ENCODE measurements at places on chromosomes 4 and X.

GRCh38 chr4:86910820-86911684 lies 18.8 kb upstream of the C4orf36 start:
- DNase-seq: no peak

DNA sequence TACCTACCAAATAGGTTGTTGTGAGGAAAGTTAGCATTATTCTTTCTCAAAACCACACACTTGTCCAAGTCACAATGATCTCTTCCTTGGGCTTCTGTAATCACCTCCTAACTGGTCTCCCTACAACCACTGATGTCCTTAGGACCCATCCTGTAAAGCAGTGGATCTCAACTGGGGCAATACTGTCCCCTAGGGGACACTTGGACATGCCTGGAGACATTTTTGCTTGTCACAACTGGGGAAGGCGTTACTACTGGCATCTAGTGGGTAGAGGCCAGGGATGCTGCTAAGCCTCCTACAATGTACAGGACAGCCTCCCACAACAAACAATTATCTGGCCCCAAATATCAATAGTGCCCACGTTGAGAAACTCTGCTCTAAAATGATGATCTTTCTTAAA lies 118.7 kb upstream of the AP1S2 start:
- DNase-seq: no peak

DNA sequence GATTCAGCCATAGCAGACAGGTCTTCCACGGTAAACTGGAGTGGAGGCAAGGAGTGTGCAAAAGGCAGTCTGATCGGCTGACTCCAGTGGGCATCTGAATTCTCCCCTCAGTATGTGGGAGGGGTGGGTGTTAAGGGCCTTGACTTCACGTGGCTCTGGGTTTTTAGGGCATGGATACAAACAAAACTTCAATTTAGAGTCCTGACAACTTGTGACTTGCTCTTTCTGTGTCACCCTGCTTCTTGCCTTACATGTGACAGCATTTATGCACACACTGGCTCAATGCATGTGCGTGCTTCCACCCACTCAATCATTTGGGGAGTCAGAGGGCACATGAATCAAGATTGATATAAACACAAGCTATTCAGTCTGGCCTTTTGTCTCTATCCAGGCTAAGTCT lies 17.5 kb downstream of the PLP1 start:
- no peak for DNase-seq

- DNase-seq: no peak
Observed at GRCh38 chrX:25156323-25156722, 140.6 kb upstream of the ARX start.

DNA sequence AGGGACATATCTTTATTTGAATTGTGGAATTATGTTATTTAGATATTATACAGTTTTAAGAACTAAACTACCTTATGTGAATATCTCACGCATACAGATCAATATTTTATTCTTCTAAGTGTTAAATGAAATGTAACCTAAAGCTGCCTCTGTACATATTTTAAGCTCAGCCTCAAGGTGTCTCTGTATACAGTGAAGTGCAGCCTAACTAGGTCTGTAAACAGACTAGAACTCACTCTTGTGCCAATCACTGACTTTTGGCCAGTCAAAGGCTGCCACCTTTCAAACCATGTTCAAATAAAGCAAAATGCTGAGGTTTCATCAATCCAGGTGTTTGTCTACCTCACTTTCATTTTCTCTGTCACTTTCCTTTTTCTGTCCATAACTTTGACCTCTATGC lies 1074.5 kb upstream of the PRKX start:
- no peak for DNase-seq

- DNase-seq: no peak
Observed at GRCh38 chrX:40088299-40088625, 9.5 kb downstream of the BCOR start.

DNA sequence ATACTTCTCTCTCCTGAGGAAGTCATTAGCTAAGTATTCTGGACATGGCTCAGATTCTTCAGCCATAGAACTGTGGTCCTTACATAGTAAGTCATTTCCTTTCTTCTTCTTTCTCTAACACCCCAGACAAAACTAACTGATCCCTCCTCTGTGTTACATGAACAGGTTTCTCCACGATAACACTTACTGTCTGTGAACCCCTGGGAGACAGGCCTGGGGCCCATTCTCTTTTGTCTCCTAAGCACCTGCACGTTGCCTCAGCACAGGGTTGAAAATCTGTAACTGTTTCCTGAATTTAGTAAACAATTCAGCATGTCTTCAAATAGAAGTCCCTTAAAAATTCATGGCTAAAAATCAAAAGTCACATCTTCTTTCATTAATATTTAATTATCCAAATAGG lies 24.7 kb downstream of the APBB2 start:
- no peak for DNase-seq

GRCh38 chrX:148380650-148381561 lies 119.5 kb upstream of the AFF2 start:
- DNase-seq: no peak

GRCh38 chr4:173226401-173226888 lies 57.8 kb downstream of the GALNT7 start:
- no peak for DNase-seq

DNA sequence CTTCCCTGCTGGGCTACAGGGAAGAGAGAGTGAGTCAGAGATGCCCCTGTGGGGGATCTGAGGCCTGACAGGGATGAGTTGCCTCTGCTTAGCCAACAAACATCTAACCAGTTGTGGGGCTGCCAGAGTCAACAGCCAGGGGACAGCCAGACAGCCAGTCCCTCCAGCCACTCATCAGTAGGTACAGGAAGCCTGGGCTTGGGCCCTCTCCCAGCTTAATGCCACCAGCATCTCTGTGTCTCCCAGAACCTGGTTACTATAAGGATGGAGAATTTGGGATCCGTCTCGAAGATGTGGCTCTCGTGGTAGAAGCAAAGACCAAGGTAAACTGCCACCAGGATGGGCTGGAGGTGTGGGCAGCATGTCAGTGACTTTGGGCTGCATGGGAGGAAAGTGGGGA lies 17.3 kb upstream of the SASH3 start:
- no peak for DNase-seq

- no peak for DNase-seq
Observed at GRCh38 chr4:147463065-147463464, 17.8 kb upstream of the EDNRA start.

DNA sequence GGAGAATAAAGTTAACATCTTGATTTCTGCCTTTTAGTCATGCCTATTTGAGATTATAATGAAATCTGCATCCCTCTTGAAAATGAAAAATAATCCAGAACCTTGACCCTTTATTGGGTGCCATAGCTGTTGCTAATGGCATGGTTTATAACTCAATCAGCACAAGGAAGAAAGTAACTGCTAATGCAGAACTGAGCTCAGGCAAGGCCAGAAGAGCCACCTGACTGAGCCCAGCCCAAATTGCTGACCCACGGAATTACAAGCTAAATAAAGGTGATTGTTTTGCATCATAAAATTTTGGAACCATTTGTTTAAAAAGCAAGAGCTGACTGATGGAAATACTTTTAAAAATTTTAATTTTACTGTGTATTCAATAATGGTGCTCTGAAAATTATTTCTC lies 76.4 kb upstream of the TBL1X start:
- no peak for DNase-seq

GRCh38 chr4:89196056-89196674 lies 84.8 kb downstream of the TIGD2 start:
- DNase-seq: no peak

- DNase-seq: no peak
Observed at GRCh38 chr4:38279650-38280322, 319.6 kb downstream of the PTTG2 start.

DNA sequence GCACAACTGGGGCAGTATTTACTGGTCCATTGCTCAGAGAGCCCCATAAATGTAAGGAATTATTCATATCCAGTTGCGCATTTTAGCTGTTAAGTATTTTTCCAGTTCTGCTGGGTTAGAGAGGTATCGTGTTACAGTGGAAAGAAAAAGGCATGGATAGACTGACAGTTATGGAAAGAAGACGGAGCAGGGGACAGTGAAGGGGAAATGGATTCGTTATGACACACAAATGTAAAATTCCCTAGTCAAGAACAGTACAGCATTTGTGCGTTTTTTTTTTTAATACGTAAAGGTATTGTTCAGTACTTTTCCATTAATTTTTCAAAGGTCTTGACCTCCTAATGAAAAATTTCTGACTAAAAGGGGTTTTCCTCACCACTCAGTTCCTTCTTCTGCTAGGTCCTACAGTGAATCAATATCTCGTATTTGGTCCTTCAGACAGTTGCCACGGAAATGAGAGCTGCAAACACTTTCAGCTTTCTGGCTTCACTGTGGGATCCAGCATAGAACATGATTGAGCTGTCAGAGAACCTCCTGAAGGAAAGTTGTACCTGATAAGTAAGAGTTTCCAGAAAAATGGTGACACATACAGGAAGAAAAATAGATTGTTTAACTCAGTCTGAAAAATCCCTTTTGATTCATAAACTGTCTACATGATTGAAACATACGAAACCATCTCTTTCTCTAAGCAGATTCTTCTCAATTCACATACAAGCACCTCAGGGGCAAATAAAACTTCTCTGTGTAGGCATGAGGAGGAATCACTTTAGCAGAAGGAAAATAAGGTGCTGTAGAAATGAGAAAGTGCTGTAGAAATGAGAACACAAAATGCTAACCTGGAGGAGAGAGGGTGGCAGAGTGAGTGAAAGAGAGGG lies 21.8 kb upstream of the BBS12 start:
- no peak for DNase-seq

GRCh38 chr4:186003746-186004145 lies 65.2 kb upstream of the TLR3 start:
- no peak for DNase-seq

DNA sequence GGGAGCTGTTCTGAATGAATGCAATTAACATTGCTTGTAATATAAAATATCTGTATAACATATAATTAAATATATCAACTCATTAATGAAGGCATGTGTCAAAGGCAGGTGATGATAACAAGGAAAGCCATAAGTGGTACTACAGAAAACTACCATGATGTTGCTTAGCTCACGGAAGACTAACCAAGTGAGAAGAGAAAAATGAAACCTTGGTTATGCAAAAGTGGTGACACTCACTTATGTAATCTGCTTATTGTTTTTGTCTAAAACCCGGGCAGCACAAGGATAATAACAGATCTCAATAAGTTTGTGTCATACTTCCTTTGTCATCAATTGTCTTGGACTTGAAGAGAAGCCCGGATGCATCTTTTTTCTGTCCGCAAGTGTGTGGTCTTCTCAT lies 156.4 kb downstream of the HS6ST2 start:
- DNase-seq: no peak

GRCh38 chr4:181949704-181950312 lies 293.4 kb upstream of the TENM3 start:
- DNase-seq: no peak

DNA sequence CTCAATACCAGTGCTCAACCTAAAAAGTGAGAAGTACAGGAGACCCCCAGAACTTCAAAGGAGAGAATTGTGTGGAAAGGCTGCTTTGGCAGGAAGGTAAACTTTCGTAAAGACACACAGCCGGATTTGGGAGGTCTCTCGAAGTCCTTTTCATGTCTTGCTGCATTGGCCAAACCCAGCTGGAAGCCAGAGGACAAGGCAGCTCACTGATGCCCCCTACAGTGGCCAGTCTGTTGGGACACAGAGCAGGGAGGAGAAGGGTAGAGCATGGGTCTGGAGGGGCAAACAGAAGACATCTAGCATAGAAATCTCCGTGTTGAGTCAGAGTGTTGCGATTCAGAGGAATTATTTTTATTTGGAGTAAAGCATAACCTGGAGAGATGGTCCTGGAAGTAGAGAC lies 198.9 kb downstream of the ANK2 start:
- DNase-seq: no peak

GRCh38 chr4:101914761-101915160 lies 124.2 kb downstream of the BANK1 start:
- no peak for DNase-seq

- no peak for DNase-seq
Observed at GRCh38 chr4:71882113-71882841, 98.4 kb upstream of the GC start.

- DNase-seq: no peak
Observed at GRCh38 chr4:183599690-183600089, 59.3 kb downstream of the RWDD4 start.

DNA sequence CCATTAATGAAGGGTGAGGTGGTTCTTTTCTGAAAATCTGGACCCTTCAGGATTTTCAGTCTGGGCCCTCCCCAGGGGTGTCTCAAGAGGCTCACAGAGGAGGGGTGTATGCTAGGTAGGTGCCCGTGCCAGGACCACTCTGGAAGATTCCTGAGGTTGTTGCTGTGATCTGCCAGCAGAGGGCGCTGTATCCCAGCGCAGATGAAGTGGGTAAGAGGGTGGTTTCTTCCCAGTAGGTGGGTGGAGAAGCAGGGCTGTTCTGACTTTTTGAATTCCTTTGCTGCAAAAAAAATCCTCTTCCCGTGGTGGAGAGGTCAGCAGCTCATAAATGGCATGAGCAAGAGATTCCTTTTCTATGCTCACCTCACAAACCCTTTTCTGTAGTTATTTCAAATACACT lies 51.1 kb downstream of the SCML1 start:
- no peak for DNase-seq

- DNase-seq: no peak
Observed at GRCh38 chrX:47129899-47130358, 14.6 kb downstream of the NDUFB11 start.

DNA sequence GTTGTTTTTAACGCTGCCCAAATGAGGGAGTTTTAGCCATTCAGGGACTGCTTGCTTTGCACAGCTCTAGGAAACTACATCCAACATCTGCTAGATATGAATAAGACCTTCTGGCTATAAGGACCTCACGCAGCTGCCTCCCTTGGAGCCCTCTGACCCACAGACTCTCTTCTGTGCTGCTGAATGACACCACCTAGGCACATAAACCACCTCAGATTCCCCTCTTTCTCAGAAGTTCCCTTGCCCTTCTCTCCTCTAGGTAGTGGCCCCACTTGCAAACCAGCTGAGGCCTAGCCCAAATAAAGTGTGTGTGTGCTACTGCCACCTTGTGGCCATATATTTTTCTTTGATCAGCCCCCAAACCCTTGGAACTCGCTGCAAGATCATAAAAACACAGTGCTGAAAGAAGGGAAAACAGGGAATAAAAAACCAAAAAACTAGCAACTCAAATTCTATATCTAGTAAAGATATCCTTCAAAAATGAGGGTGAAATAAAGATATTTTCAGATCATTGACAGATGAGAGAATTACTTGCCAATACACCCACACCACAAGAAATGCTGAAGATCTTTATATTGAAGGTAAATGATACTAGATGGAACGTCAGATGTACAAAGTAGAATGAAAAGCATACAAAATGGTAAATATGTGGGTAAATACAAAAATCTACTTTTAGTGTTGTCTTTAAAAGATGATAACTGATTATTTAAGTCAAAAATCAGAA lies 265.9 kb downstream of the ADAMTS3 start:
- DNase-seq: peak; percentile 3

DNA sequence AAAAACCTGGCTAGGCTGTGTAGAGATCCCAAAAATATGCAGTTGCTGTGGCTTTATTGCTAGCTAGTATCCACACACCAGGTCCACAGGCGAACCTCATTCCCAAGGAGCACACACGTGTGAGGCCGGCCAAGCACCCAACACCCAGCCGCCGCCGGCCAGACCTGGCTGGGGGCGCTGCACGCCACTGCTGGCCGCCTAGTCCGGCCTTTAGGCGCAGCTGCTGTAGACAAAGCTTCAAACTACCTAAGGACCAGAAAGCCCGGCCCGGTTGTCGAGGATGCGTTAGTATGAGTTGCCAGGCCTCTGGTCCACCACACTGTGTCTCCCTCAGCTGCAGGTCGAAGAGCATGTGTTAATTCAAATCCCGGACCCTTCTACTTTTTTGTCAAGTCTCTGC lies 3.1 kb downstream of the POU3F4 start:
- no peak for DNase-seq
